ENCODE measurements at places on chromosomes 16 and 17.
A peak's percentile ranks its signal among the peaks of the same experiment; 100 is the strongest.

GRCh38 chr17:34781571-34782108, 179.6 kb downstream of the CCT6B start:
- DNase-seq, result peak; percentile 89

DNA sequence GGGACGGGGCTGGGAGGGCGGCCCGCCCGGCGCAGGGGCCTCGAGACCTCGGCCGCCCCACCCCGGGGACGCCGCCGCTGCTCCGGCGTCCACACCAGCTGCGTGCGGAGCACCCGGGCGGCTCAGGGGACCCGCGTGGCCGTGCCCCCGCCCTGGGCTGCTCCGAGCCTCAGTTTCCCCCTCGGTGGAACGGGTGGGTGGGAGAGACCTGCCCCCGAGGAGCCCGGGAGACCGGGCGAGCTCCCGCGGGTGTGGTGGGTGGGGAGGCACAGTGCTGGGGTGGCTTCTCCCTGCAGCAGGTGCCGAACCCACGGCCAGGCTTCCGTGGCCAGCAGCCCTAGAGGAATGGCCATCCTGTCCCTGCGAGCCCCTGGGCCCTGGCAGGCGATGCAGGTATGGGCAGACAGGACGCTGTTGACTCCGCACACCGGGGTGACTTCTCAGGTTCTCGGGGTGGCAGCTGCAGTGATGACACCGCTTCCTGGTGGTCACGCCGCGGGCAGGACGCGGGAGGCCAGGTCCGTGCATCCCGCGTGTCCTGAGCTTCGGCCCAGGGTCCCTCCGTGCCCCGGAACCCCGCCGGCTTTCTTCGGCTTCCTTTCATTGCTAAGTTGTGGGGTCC, 677 bp downstream of the DEF8 start:
- DNase-seq, result no peak

- peak; percentile 66 for DNase-seq
These were observed 337.4 kb upstream of the HSBP1 start for GRCh38 chr16:83470416-83470815.

GRCh38 chr17:74187761-74188160, 15.7 kb upstream of the RPL38 start:
- DNase-seq, result no peak

DNA sequence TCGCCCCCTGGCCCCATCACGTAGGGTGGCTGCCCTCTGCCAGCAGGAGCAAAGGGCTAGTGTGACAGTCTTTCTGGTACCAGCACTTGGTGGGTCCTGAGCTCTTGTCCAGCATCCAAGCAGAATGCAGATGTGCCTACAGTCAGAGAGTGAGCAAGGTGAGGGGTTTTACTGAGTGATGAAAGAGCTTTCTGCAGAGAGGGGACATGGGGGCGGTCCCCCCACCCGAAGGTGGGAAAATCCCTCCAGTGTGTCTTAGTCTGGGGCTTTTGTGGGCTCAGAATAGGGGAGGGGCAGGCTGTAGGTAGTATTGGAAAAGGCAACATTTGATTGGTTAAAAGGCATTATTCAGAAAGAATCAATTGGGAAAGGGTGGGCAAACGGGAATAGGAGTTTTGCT, 152.3 kb downstream of the RPTOR start:
- DNase-seq, result no peak

- DNase-seq, result no peak
These were observed 329.0 kb upstream of the TBX2 start for GRCh38 chr17:61070649-61071048.

GRCh38 chr16:3190949-3191353, 2.9 kb downstream of the OR1F1 start:
- no peak for DNase-seq

DNA sequence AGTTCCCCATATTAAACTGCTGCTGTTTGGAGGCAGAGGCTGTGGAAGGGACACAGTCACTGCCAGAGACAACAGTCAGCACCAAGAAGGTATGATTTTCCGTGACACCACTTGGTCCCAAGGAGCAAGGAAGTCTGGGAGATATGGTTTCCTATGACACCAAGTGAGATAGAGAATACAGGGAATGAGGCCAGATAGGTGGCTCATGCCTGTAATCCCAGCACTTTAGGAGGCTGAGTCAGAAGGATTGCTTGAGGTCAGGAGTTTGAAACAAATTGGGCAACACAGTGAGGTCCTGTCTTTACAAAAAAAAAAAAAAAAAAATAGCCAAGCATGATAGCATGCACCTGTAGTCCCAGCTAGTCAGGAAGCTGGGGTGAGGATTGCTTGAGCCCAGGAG, 90.8 kb downstream of the ABCC12 start:
- DNase-seq, result peak; percentile 78

All from M059J (cell line).